ENCODE measurements at places on chromosomes 12 and 14.
A peak's percentile ranks its signal among the peaks of the same experiment; 100 is the strongest.

DNA sequence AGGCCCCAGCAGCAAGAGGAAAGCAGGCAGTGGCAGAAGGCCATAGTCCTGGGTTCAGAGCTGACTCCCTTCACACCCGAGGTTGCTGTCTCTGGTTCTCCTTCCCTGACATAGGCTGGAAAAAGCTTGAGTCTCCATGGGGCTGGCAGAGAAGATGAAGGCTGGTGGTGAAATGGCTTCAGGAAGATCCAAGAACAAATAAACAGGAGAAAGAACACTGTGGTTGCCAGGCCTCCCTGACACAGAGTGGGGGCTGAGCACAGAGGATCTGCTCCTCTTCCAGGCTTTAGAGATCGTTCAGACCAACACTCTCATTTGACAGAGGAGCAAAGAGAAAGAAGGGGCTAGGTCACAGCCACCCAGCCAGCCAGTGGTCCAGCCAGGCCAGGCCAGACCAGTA lies 14.3 kb downstream of the HDAC7 start:
- no peak for DNase-seq

- DNase-seq = no peak
Observed at GRCh38 chr12:30100741-30101140, 317.0 kb upstream of the TMTC1 start.

- no peak for DNase-seq
Observed at GRCh38 chr12:103833891-103834290, 7.1 kb downstream of the NT5DC3 start.

- no peak for DNase-seq
Observed at GRCh38 chr12:48903363-48903981, 21.8 kb downstream of the FKBP11 start.

- DNase-seq = no peak
Observed at GRCh38 chr12:66662179-66662578, 16.7 kb downstream of the GRIP1 start.

- peak; percentile 82 for DNase-seq
Observed at GRCh38 chr12:561908-562593, 101.2 kb downstream of the NINJ2 start.

GRCh38 chr12:17372508-17372907 lies 717.5 kb downstream of the RERGL start:
- DNase-seq = no peak

GRCh38 chr12:30110958-30111586 lies 327.3 kb upstream of the TMTC1 start:
- DNase-seq = no peak

- peak; percentile 87 for DNase-seq
Observed at GRCh38 chr14:59215322-59215721, 26.9 kb downstream of the DAAM1 start.

DNA sequence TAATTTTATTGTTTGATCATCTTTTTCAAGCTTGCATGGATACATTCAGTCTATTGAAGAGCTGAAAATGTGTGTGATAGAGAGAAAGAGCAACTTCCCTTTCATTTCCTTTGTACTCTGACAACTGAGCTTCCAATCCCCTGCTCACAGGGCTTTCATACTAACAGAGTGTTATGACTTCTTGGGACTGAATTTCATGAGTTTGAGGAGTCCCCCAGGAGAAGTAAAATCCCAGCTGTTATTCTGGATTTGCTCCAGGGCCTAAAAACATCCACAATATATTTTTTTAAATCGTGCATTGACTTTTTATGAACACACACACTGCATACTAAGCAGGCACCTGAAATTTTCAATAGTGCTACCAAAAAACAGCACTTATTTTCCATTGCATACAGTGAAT lies 195.8 kb upstream of the CAND1 start:
- DNase-seq = no peak
